NCI-H2081 (cell line): ENCODE measurements at places on chromosomes 2 and 18.

- DNase-seq: no peak
Observed at GRCh38 chr2:116810645-116811044, 1003.8 kb upstream of the DDX18 start.

DNA sequence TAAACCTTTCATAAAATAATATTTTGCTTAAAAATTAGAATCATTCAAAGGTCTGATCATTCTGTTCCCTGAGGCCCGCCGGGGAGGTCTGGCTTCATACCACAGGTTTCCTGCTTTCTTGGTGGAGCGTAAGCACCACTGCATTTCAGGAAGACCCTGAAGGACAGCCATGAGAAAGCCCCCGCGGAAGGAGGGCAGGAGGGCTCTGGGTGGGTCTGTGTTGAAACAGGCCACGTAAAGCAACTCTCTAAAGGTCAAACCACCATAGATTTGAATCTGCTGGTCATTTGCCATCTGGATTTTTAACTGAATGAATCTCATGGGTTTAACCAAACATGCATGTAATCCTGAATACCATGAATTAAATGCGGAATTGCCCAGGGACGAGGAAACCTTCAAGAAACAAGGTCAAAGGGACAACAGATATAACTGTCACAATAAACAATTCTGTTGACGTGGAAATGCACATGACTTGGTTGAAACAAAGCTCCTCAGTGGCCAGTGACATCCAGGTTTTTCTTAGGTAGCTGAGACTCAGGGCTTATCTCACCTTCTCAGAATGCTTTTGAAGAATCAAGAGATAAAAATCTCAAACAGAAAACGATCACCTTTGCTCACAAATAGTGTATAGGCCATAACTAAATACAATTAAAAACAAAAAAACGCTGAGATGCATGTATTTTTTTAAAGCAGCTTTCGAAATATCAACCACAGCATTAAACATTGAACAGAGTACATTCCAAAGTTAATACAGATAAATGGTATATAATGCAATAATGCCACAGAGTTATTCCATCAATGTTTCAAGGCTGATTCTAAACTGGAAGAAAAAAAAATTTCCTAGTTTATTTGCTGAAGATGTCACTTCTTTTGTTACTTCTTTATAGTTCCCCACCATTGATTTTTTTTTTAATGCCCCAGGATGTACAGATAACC lies 193.2 kb downstream of the BCL2 start:
- no peak for DNase-seq

- no peak for DNase-seq
Observed at GRCh38 chr2:54524226-54524991, 68.3 kb downstream of the SPTBN1 start.

GRCh38 chr2:80392441-80392840 lies 87.9 kb upstream of the LRRTM1 start:
- DNase-seq: no peak

GRCh38 chr2:203811491-203812221 lies 55.9 kb upstream of the CTLA4 start:
- DNase-seq: no peak

DNA sequence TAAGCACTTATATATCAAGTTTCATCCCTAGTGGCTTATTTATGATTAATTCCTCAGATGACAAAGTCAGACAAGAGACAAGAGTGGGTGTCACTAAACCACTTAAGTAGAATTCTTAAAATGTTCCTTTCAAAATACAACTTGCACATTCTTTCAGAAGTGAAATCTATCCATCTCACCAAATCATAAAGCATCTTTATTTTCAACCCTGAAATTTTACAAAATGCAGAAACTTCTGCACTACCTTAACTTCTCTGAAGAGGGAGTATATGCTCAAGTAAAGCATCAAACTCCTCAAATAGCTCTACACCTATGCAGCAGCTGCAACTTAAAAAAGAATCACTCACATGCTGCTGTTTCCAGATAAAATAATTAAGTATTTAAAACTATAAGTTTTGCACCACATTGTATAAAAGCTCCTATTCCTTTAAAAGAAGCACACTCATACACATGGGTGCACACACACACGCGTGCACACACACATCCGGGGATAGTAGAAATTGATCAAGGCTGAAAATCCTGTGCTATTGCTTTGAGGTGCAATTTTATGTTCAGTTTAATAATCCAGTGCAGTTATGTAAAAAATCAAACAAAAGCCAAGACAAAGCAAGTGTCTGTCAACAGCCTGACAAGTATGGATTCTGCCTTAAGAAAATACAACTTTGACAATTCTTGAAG lies 244.5 kb downstream of the TCF4 start:
- peak; percentile 26 for DNase-seq

- peak; percentile 71 for DNase-seq
Observed at GRCh38 chr2:150485871-150486538, 1.5 kb downstream of the RND3 start.

DNA sequence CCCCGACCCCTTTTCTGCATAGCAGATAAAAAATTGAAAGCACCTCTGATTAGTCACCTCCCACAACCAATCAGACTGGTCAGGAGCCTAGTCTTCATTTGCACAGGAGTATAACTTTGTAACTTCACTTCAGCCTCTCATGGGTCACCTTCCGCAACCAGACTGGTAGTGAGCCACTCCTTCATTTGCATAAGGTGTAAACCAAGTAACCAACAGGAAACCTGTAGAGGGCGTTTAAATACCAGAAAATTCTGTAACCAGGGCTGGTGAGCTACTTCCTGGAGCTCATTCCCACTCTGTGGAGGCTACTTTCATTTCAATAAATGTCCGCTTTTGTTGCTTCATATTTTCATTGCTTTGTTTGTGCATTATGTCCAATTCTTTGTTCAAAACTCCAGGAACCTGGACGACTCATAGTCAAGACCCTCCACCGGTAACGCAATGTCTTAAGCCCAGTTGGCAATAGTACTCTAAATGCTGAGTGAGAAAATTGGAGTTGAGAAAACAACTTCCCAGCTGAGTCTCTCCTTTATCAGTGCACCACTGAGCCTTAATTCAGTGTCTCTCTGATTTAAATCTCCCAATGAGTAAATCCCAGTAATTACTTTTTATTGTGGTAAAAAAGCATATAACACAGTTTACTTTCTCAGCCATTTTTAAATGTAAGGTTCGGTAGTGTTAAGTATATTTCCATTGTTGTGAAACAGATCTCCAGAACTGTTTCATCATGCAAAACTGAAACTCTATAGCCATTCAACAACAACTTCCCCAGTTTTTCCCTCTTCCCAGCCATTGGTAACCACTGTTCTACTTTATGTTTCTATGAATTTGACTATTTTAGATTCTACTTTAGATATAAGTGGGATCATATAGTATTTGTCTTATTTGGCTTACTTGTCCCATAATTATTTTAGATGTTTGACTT lies 392.7 kb upstream of the SLC8A1 start:
- DNase-seq: peak; percentile 23

DNA sequence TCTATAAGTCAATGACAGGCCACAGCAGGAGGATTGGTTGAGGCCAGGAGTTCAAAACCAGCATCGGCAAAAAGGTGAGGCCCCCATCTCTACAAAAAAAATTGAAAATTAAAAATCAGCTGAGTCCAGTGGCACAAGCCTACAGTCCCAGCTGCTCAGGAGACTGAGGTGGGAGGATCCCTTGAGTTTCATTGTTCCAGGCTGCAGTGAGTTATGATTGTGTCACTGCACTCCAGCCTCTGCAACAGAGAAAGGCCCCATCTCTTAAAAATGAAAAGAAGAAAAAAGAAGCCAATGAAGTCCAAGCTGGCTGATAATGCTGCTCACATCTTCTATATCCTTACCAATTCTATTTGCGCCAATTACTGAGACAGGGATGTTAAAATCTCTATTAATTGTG lies 39.1 kb downstream of the MRPS5 start:
- DNase-seq: no peak

GRCh38 chr18:60277855-60278480 lies 94.6 kb downstream of the MC4R start:
- DNase-seq: no peak

DNA sequence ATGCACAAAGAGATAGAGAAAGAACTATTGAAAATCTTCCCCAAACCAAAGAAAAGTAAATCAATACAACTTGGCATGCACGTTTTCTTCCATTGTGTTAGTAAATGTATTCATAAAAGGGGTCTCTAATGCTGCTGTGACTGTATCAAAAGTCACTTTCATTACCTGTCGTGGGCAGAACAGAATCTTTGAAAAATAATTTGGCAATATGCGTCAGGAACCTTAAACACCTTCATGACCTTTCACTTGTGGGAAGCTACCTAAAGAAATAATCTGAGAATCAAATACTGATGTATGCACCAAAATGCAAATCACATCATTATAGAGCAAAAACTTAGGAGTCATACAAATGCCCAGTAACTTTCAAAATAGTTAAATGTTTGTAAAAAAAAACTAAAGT lies 105.3 kb downstream of the ARL4C start:
- DNase-seq: no peak

GRCh38 chr2:117702098-117702497 lies 112.4 kb upstream of the DDX18 start:
- no peak for DNase-seq

- no peak for DNase-seq
Observed at GRCh38 chr2:188969651-188970050, 4.5 kb upstream of the COL3A1 start.

GRCh38 chr2:144524118-144525009 lies 4.4 kb upstream of the ZEB2 start:
- DNase-seq: peak; percentile 55

DNA sequence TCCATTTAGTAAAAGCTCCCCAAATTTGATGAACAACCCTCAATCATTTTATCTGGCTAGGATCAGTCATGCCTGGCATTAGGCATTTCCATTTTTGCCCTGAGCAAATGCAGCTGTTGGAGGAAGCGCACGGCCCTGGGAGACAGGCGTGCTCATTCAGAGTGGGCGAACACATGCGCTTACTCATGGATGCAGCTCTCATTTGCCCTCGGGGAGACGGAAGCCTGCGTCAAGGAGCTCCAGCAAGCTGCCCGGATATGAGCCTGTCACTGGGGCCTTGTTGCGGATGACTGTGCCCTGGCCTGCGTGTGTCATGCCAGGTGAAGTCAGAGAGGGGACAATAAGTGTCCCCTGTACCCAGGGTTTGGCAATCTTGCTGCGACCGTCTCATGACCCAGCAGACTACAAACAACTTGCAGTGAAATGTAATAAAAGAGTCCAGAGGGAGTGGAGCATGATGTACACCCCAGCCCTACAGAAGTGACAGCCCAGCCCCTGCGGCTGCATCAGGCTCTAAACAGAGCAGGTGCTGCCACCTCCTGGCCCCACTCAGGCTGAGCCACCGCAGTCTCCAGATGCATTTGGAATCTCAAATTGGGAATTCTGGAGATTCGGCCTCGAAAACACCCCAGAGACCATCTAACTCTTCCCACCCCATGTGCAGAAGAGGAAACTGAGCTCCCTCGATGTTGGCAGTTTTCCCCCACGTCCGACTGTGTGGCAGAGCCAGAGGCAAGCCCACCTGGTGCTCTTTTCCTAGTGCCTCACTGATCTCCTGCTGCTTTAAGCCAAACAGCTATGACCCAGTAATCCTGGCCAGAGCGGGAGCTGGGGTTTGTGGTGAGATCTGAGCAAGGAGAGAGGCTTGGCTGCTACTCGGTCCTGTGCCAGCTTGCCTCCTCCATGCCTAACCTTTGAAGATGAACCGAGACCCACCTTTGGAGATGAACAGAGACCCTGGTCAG lies 105.0 kb upstream of the ALK start:
- DNase-seq: peak; percentile 37

DNA sequence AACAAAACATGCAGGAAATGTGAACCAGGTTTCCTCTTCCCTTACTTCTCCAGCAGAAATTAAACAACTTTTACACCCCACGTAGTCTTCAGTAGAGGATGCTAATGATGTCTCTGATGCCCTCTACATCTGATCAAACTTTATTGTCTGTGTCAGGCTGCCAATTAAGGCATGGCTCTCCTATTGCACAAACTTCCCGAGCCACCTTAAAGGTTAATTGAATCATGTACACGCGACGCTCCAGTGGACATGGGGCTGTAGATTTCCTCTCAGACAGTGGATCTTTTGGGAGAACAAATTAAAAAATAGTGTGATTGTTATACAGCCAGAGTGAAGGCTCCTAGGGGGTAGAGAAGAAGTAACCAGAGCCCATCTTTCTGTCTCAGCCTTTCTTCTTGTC lies 301.6 kb downstream of the SMAD2 start:
- no peak for DNase-seq

GRCh38 chr2:13696601-13697000 lies 935.9 kb upstream of the LRATD1 start:
- no peak for DNase-seq

DNA sequence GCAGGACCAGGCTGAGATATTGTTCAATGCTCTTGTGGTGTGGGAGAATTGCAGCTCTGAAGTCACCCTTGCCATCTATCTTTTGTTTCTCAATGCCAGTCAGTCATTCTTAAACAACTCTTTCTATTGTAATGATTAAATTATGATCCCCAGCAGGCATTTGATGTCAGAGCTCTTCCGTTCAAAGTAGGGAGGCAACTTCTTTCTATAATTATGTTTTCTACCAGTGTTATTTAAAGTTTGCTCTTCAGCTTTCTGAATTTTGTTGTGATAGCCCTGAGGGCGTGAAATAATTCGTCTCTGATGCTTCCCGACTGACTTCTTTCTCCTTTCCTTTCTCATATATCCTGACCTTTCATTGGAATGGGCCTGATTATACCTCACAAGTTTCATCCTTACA lies 161.4 kb upstream of the KLHL14 start:
- DNase-seq: no peak

GRCh38 chr2:164662066-164662465 lies 40.8 kb upstream of the GRB14 start:
- DNase-seq: no peak

- no peak for DNase-seq
Observed at GRCh38 chr2:104487366-104487765, 366.5 kb upstream of the POU3F3 start.

- DNase-seq: no peak
Observed at GRCh38 chr2:241211276-241211675, 22.8 kb downstream of the ANO7 start.

GRCh38 chr2:70233926-70234325 lies 14.5 kb downstream of the TIA1 start:
- DNase-seq: no peak

DNA sequence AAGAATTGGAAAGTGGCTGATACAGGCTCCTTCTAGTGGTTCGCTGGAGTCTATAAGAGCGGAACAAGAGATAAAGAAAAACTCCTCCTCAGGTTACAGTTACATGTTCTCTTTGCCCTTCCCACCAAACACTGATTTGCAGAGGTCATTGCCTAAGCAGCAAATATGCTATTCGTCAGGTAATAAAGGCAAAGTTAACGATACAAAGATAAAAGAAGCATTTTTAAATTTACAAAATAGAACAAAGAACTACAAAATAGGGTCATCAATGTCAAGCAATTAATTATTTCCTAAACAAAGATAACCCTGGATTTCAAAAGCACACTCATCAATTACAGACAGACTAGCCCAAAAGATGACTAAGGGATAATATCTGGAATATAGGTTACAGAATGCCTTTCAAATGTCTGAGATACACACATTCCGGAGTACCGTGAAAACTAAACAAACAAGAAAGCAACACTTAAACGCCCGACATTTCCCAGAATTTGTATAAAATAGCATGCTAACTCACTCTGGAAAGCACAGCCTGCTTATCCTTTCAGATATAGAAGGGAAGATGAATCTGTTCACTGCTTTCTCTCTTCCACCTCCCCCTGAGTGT lies 186.4 kb downstream of the MREG start:
- no peak for DNase-seq
